ENCODE measurements at places on chromosomes 13 and 19. TPM values are rescaled to one million over a fixed set of nuclear protein-coding genes. Genes with fewer than 3 reads are reported as not detected.

- no peak overlapping the region for H3K27ac ChIP-seq
- H3K4me3 ChIP-seq = no peak overlapping the region
- H3K27me3 ChIP-seq = no peaks in the 10 kb centered on the region
- H3K36me3 ChIP-seq = no peaks in the 10 kb centered on the region
- no peak for DNase-seq
Observed at GRCh38 chr13:30665638-30666037, 47.9 kb downstream of the USPL1 start.

GRCh38 chr19:33298146-33298911 lies 4.0 kb downstream of the CEBPA start:
- peaks cover 11% of the 10 kb centered on the region for H3K4me1 ChIP-seq
- H3K36me3 ChIP-seq = no peaks in the 10 kb centered on the region
- H3K27me3 ChIP-seq = peaks cover 4% of the 10 kb centered on the region
- H3K27ac ChIP-seq = no peak overlapping the region
- DNase-seq = no peak

GRCh38 chr19:5355076-5355475 lies 14.5 kb upstream of the PTPRS start:
- no peaks in the 10 kb centered on the region for H3K4me1 ChIP-seq
- no peak overlapping the region for H3K4me3 ChIP-seq
- no peak for DNase-seq
- H3K36me3 ChIP-seq = no peaks in the 10 kb centered on the region

The ZNF296 gene
- not detected for total RNA-seq

DNA sequence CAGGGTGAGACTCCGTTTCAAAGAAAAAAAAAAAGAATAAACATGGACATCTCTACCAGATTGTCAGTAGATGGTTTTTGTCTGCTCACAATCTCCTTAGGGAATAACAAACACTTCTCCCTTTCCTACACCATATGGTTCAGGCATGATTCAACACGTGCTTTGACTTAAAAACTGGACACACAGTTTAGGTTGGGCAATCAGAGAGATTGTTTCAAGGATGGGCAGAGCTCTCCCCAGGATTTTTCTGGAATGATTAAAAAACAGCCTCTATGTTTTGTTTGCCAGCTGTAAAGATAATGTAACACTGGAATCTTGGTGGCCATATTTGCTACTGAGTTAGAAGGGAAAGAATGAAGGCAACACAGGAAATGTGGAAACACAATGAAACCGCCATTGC lies 150.1 kb upstream of the TSC22D1 start:
- no peak for DNase-seq
- H3K27me3 ChIP-seq = no peaks in the 10 kb centered on the region
- H3K36me3 ChIP-seq = no peaks in the 10 kb centered on the region

The ZNF99 gene
- not detected for total RNA-seq

The ZNF791 gene
- 6.9 TPM for total RNA-seq
